ENCODE measurements at places on chromosomes 6 and 20.

GRCh38 chr20:10509376-10509775 lies 74.3 kb downstream of the SLX4IP start:
- DNase-seq: no peak

DNA sequence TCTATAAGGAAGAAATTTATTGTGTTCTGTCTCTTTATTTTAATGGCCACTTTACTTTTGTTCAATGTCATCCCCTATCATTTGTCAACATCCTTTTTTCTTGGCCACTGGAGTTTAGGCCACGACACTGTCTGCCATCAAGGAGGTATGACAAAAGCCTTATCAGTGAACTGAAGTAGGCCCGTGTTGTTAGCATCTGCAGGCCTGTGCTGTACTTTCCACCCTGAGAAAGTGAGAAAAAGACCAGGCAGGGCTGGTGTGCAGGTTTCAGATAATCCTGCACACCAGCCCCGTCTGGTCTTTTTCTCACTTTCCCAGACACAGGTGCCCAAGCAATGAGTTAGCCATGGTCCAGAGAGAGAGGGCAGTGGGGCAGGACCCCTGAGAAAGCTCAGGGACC lies 57.6 kb downstream of the GOPC start:
- no peak for DNase-seq

DNA sequence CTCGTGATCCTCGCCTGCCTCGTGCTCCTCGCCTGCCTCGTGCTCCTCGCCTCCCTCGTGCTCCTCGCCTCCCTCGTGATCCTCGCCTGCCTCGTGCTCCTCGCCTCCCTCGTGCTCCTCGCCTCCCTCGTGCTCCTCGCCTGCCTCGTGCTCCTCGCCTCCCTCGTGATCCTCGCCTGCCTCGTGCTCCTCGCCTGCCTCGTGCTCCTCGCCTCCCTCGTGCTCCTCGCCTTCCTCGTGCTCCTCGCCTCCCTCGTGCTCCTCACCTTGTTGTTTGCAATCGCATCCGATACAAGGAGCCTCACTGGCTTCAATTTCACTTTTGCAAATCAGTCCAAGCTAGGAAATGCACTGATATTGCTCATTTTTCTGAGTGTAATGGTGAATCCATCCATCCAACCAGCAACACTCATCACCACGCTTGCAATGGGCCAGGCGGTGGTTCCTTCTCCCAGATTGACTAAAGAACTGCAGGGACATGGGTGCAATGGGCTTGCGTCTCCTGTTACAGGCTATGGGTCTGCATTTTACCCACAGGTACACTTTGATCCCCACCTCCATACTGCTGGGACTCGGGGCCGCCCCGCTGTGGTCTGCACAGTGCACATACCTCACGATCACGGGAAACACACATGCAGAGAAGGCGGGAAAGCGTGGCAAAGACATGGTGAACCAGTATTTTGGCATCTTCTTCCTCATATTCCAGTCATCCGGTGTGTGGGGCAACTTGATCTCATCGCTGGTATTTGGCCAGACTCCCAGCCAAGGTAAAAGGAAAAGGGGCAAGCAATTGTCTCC lies 4.6 kb downstream of the UNC93A start:
- DNase-seq: no peak

GRCh38 chr20:64223526-64224067 lies 32.0 kb upstream of the PCMTD2 start:
- DNase-seq: no peak

DNA sequence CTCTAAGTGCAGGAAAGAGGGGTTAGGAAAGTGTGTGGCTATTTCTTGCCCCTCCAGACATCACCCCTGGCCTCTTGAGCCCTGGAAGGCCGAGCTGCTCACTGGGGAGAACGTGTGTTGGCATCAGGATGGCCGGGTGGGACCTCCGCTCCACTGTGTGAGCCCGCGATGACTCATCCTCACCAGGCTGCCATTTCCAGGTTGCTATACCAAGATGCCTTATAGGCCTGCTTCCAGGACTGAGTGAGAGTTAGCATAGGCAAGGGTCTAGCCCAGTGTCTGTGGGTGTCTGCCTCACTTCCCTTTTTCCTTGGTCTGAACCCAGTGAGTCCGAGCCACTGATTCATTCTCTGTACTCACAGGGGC lies 105.0 kb downstream of the MRPL14 start:
- no peak for DNase-seq

DNA sequence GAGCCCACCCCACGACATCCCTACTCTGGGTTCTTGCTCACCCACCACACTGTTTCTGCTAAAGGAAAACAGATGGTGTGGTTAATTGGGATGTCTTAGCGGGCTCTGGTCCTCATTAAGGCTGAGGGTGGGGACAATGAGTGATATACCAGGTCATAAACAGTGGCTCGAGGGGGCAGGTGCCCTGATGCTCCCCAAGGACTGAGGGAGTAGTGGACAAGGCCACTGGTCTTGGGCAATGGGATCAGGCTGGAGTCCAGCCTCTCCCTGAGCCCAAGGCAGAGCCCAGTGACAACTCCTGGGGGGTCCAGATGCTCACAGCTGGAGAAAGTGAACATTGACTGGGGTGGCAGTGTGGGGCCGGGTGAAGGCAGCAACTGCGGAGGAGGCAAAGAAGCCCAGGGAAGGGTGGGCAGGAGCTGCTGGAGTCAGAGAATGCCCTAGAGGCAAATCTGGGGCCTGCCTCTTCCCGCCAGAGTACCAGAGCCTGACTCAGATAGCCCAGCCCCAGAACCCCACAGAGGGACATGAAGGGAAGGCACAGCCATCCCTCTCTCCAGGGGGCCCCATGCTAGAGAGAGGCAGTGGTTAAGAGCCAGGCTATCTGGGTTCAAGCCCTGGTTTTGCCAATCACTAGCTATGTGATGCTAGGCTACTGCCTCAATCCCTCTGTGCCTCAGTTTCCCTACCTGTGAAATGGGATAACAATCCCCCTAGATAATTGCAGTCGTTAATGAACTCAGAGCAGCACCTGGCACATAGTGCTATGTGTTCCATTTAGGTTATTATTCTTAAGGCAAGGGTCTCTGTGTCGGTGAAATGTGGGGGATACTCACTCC lies 72.3 kb downstream of the MRPL14 start:
- DNase-seq: no peak

DNA sequence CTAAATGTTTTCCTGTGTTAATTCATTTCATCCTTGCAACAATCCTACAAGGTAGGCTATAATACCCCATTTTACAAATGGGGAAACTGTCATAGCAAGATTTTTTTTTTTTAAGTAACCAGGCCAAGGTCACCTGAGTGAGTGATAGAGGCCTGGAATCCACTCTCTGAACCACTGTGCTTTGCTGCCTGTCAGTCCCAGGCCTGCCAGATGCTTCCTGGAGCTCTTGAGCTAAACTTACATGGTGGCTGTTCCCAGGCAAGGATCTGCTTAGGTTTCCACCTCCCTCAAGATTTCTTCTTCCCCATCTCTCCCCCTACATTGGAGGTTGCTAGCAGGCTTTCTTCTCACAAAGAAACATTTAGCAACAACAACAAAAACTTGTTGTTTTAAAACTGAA lies 32.7 kb upstream of the RNF8 start:
- no peak for DNase-seq

GRCh38 chr20:16158090-16158975 lies 414.9 kb downstream of the KIF16B start:
- no peak for DNase-seq

- no peak for DNase-seq
Observed at GRCh38 chr20:25038591-25039015, 19.3 kb downstream of the ACSS1 start.

DNA sequence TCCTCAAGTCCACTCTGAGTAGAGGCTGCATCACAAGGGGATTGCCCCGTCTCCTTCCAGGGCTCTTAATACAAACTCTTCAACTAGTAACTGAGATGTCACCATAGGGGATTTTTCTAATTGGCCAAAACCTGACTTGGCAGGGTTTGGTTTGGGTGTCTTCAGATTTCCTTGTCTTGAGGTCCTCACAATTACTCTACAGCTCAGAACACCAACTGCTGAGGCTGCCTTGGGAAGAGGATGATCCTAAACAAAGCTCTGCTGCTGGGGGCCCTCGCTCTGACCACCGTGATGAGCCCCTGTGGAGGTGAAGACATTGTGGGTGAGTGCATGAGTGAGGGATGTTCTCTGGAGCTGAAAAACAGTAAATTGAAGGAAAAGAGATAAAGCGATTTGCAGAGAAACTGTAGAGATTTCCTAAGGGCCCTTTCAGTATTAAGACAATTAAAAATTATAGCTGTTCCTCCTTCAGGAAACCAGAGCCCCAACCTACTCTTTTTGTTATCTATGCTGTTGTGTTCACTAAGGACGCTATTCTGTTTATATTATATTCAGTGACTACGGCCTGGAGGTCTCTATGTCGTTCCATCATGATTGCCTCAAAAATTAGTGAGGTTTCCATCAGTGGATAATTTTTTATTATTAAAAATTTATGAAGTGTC lies at the start of gene HLA-DQA1:
Gene HLA-DQA1, plus strand, starts transcription at position 188 of the 662 bp plus-strand sequence. Its CDS starts 53 bp downstream, at position 241.
- no peak for DNase-seq

DNA sequence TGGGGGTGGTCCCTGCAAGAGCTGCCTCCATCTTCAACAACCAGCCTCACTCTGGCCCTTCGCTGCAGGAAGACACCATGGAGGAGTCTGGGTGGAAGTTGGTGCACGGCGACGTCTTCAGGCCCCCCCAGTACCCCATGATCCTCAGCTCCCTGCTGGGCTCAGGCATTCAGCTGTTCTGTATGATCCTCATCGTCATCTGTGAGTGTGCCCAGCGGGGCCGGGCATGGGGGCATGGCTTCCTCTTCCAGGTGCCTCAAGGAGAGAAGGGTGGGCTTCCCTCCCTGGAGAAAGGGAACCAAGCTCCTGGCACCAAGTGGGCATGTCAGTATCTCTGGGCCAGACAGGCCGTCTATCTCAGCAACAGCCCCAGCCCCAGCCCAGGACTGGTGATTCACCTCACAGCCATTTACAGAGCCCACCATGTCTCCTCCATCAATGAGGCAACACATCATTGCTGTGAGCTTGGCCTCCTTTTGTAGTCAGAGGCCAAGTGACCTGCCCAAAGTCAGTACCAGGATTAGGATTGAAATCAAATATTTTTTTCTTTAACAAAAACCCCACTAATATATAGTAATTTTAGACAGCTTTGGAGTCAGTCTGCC lies 40.2 kb downstream of the TM9SF4 start:
- DNase-seq: no peak

- DNase-seq: no peak
Observed at GRCh38 chr6:151136141-151136755, 103.5 kb upstream of the AKAP12 start.

- DNase-seq: no peak
Observed at GRCh38 chr6:30548375-30548774, 7.9 kb downstream of the GNL1 start.

DNA sequence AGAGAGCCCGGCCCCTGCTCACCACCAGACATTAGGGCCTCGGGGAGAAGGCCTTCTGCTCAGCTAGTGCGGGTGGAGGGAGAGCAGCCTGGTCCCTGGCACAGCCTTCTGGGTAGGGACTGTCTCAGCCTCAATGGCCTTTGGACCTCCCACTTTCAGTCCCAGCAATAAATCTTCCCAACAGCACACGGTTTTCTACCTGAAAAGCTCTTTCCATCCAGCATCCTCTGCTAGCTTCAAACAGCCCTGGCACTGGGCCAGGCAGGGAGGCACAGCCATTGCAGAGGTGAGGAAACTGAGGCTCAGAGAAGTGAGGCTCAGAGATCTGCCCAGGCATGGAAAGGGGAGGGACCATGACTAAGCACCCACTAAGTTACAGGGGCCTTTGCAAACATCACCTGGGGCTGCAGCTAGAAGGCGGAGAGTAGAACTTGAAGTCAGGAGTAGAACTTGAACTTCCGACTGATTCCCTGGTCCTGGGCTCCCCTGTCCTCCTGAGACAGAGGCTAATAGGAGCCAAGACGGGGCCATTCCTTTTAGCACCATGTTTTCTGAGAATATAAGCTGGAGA lies 43.9 kb upstream of the NOL4L start:
- no peak for DNase-seq

- no peak for DNase-seq
Observed at GRCh38 chr20:21182832-21183563, 57.1 kb downstream of the KIZ start.

DNA sequence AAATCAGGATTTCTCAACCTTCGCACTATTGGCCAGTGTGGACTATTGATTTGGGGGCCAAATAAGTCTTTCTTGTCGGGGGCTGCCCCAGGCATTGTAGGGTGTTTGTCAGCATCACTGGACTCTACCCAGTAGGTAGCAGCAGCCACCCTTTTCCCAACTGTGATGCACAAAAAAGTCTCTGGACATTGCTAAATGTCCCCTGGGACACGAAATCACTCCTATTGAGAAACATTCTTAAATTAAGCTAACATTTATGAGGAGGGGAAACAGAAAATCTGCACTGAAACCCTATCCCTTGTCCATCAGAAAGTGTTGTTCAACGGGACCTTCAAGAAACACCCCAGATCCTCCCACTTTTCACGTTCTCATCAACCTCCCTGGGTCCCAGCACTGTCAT lies 54.2 kb downstream of the NFATC2 start:
- DNase-seq: no peak

DNA sequence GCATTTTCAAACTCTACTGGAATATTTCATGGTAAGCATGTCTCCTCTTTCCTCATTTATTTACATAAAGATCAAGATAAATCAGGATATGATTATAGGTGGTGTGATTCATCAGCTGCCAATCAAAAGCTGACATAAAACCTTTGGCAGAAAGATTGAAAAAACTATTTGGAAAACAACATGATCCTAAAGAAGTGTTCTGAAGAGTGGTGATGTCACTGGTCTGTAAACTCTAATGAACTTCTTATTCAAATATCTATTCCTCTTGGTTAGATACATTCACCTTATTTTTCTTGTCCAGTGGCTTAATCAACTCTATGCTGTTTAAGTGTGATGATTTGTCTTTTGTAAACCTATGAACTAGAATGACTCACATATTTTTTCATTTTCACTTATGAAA lies 535.5 kb upstream of the CITED2 start:
- DNase-seq: no peak

- DNase-seq: no peak
Observed at GRCh38 chr6:18115356-18115755, 7.1 kb downstream of the NHLRC1 start.

DNA sequence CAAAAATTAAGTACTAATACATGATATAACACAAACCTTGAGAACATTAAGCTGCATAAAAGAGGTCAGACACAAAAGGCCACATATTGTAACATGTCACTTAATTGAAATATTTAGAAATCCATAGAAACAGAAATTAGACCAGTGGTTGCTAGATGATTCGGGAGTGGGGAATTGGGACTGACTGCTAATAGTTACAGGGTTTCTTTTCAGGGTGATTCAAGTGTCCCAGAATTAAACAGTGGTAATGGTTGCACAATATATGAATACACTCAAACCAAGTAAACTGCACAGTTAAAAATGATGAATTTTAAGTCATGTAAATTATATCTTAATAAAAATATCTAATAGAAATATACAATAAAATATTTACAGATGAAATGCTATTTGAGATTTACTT lies 174.5 kb downstream of the WDR27 start:
- no peak for DNase-seq

DNA sequence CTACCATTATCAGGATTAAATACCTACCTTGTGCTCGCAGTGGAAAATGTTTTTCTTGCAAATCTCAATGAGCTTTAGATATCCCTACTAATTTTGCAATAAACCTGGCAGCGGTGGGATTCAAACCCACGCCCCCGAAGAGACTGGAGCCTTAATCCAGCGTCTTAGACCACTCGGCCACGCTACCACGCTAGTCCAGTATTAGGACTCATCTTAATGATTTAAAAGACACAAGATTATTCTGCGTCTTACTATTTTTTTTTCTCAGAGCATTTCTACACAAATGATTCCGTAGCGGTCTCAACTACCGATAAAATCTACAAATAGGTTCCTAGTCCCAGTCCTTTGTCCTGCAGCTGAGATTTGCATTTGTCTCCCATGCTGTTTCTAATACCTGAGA lies 35.2 kb upstream of the ZSCAN23 start:
- no peak for DNase-seq

Data from D721Med (cell line).